ENCODE measurements at places on chromosomes 3 and 15.
A peak's percentile ranks its signal among the peaks of the same experiment; 100 is the strongest.

- H3K27ac ChIP-seq: no peak overlapping the region
- no peaks in the 10 kb centered on the region for H3K27me3 ChIP-seq
- no peak overlapping the region for H3K4me3 ChIP-seq
- DNase-seq: no peak
These were observed 216.2 kb upstream of the CHRNA7 start for GRCh38 chr15:31814082-31814481.

- no peaks in the 10 kb centered on the region for H3K27me3 ChIP-seq
- no peak overlapping the region for H3K27ac ChIP-seq
- H3K36me3 ChIP-seq: no peaks in the 10 kb centered on the region
- no peak for DNase-seq
These were observed 49.1 kb downstream of the TLNRD1 start for GRCh38 chr15:81049835-81050234.

DNA sequence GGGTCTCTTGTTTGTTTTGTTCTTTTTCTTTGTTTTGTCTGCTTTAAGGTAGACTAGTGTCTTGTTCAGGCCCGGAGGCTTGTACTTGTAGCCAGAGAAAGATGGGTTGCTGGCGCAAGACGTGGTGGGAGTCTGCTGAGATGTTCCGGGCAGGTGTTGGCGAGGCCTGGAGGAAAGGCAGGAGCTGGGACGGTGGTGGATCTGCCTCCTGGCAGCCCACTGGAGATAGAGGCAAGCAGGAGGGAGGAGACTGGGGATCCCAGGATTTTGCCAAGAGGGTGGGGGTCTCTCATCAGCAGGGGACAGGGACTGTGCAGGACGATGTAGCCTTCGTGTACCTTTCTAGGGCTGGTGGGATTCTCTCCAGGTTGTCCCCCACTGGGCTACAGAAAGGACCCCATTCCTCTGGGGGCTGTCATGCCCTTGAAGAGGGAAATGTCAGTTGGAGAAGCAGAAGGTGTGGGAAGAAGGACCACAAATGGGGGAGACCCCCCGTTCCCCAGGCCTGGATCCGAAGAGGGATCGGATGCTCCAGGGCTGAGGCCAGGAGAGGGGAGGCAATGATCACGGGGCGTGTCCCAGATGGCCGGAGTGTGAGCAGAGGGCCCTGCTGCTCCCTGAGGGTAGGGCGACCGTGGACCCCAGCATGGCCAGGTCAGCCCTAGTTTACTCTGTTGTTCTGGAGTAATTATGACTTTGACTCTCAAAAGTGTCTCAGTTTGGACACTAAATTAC lies 7.0 kb downstream of the CHAC1 start:
- DNase-seq: no peak
- H3K36me3 ChIP-seq: peaks cover 10% of the 10 kb centered on the region
- H3K4me3 ChIP-seq: 0 out of 3 replicates have a peak overlapping the region, but pooled peaks have one; percentile 18
- H3K27me3 ChIP-seq: no peaks in the 10 kb centered on the region

GRCh38 chr3:32709346-32709745 lies 24.4 kb downstream of the CNOT10 start:
- no peaks in the 10 kb centered on the region for H3K27me3 ChIP-seq
- H3K27ac ChIP-seq: no peak overlapping the region
- no peaks in the 10 kb centered on the region for H3K4me1 ChIP-seq
- peaks cover 41% of the 10 kb centered on the region for H3K36me3 ChIP-seq
- DNase-seq: no peak

DNA sequence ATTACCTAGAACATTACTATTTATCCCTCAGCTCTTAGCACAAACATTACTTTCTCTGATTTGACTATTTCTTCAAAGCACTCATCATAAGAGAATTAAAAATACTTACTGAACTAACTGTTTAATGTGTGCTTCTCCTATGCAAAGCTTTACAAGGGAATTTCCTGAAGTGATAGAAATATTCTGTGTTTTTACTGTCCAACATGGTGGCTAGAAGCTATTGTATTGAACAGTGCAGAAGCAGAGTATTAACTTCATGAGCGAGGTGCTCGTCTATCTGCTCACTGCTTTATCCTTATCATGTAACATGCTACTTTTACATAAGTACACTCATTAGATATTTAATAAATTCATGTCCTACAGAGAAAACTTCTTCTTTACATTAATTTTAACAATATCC lies 239.1 kb downstream of the ISL2 start:
- no peak overlapping the region for H3K4me3 ChIP-seq
- no peaks in the 10 kb centered on the region for H3K4me1 ChIP-seq
- no peaks in the 10 kb centered on the region for H3K27me3 ChIP-seq

GRCh38 chr15:61994216-61994615 lies 66.0 kb downstream of the VPS13C start:
- no peak overlapping the region for H3K4me3 ChIP-seq
- H3K27me3 ChIP-seq: no peaks in the 10 kb centered on the region
- H3K27ac ChIP-seq: no peak overlapping the region

- H3K4me3 ChIP-seq: no peak overlapping the region
- no peak overlapping the region for H3K27ac ChIP-seq
- DNase-seq: no peak
- H3K4me1 ChIP-seq: no peaks in the 10 kb centered on the region
These were observed 16.3 kb upstream of the BBX start for GRCh38 chr3:107506458-107506857.

DNA sequence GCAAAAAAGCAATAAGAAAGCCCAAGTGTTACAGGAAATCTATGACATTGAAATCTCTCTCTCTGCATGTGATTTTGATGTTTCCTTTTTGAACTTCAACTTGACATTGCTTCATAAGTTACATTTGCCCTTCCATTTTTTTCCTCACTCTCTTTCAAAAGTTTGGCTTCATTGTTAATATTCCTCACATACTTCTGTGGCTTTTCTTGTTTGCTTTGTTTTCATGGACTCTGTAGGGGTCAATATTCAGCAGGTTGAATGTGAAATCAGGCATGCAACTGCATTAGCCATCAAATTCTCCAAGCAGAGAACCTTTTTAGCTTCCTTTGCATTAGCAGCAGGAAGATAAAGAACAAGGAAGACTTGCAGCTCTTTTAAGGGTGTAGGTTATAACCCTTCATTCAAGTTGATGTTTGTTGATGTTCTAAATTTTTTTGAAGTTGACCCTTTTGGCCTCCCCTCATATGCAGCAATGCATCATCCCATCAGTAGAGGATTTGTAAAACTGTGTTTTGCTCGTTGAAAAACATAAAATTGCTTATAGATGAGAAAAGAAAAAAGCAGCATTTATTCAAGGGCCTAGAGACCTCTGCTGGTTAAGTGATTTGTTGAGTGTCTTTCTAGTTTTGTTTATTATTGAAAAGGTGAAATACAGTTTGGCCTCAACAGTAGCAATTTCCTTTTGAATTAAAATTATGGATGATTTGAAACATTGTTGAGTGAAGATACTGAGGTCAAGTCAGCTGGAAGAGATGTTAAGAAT lies 211.4 kb downstream of the IL5RA start:
- H3K36me3 ChIP-seq: no peaks in the 10 kb centered on the region
- H3K27ac ChIP-seq: no peak overlapping the region
- peaks cover 11% of the 10 kb centered on the region for H3K4me1 ChIP-seq
- H3K27me3 ChIP-seq: no peaks in the 10 kb centered on the region

DNA sequence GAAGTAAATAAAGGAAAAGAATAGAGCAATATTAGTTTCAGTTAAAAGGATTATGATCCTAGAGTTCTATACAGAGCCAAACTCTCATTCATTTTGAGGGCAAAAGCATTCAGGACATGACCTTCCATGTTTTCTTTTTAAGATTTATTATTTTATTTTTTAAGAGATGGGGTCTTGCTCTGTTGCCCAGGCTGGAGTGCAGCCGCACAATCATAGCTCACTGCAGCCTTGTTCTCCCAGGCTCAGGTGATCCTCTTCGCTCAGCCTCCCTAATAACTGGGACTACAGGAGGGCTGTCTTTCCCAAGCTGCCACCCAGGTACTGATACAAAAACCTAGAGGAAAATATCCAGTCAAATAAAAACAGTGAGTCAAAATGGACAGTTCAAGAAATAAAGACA lies 13.6 kb upstream of the CCDC13 start:
- H3K36me3 ChIP-seq: peaks cover 40% of the 10 kb centered on the region
- H3K4me1 ChIP-seq: no peaks in the 10 kb centered on the region
- H3K27ac ChIP-seq: no peak overlapping the region

DNA sequence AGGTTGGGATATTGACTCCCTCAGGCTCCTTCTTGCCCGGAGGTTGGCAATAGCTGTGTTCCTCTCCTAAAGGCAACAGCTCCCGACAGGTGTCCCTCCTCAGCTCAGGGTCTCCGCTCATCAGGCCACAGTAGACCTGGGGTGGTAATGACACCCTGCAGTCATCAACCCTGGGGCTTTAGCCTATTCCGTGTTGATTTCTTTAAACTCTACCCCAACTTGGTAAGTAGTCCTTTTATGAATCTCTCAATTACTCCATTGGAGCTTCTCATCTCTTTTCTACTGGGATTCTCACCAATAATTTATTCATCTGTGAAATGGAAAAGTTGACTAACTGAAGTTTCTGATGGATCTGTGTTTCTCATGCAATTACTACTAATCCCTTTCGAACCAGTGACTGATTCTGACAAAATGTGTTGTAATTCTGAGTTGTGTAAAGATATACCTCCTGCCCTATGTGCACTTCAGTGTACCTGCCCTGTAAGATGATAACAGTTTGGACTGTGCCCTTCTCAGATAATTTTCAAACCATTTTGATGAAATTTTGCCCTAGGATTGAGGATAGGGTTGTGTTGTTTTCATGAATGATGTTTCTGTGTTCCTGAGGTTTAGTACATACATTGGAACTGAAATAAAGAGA lies 89.7 kb downstream of the RPL39L start:
- H3K27ac ChIP-seq: no peak overlapping the region
- H3K4me1 ChIP-seq: no peaks in the 10 kb centered on the region
- H3K36me3 ChIP-seq: peaks cover 93% of the 10 kb centered on the region
- no peak overlapping the region for H3K4me3 ChIP-seq
- H3K27me3 ChIP-seq: no peaks in the 10 kb centered on the region

GRCh38 chr3:182811269-182811596 lies 17.9 kb downstream of the ATP11B start:
- H3K36me3 ChIP-seq: no peaks in the 10 kb centered on the region
- no peaks in the 10 kb centered on the region for H3K27me3 ChIP-seq
- H3K27ac ChIP-seq: no peak overlapping the region

DNA sequence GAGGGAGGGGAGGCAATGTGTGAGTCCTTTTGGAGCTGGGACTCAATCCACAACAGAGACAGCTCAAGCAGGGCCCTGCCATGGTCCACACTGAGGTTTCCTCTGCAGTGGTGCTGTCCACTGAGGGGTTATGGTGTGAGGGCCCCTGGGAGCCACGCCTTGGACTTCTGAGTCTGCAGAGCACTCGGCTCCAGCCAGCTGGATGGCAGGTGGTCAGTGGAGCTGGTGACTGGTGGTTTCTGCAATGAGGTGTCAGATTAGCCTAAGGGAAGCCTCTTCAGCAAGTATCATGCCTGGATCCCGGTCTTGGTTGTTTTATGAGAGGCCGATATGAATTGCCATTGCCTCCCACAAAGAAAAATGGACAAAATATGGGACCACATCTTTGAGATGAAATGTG lies 21.7 kb downstream of the LSM3 start:
- peaks cover 15% of the 10 kb centered on the region for H3K36me3 ChIP-seq
- DNase-seq: no peak
- no peaks in the 10 kb centered on the region for H3K27me3 ChIP-seq

GRCh38 chr3:107987036-107987939 lies 103.5 kb downstream of the CD47 start:
- no peak overlapping the region for H3K27ac ChIP-seq
- no peaks in the 10 kb centered on the region for H3K4me1 ChIP-seq

DNA sequence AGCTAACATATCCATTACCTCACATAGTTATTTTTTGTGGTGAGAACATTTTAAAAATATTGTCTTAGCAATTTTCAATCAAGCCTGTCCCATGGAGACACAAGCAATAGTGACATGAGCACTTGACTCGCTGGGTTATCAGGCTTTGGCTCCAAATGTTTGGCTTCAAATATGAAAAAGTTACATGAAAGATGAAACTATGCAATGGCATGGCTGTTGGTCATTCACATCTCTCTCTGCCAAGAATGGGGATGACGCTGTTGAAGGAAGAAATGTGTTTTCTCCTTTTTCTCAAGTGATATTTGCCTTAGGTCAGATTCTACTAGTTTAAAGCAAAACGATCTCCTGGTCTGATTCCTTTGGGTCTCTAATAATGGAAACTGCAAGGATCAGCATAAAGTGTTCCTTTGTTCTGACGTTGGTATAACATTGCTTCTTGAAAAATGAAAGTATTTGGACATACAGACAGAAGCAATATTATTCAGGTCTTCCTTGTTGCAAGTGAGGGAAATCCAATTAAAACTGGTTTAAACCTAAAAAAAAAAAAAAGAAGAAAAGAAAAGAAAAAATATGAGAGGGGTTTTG lies 71.2 kb downstream of the SSUH2 start:
- H3K4me3 ChIP-seq: no peak overlapping the region
- H3K4me1 ChIP-seq: no peaks in the 10 kb centered on the region
- H3K36me3 ChIP-seq: peaks cover 22% of the 10 kb centered on the region
- no peak for DNase-seq
- no peak overlapping the region for H3K27ac ChIP-seq
- no peaks in the 10 kb centered on the region for H3K27me3 ChIP-seq

- no peaks in the 10 kb centered on the region for H3K27me3 ChIP-seq
- no peak overlapping the region for H3K27ac ChIP-seq
- no peaks in the 10 kb centered on the region for H3K4me1 ChIP-seq
- H3K4me3 ChIP-seq: no peak overlapping the region
- DNase-seq: no peak
- no peaks in the 10 kb centered on the region for H3K36me3 ChIP-seq
These were observed 4.6 kb downstream of the CCR2 start for GRCh38 chr3:46358466-46358865.

- H3K27ac ChIP-seq: no peak overlapping the region
- peaks cover 98% of the 10 kb centered on the region for H3K27me3 ChIP-seq
- H3K4me1 ChIP-seq: no peaks in the 10 kb centered on the region
- H3K4me3 ChIP-seq: peak overlapping the region; percentile 68
- DNase-seq: peak; percentile 91
- no peaks in the 10 kb centered on the region for H3K36me3 ChIP-seq
These were observed 33.1 kb upstream of the POLG start for GRCh38 chr15:89367485-89368451.

DNA sequence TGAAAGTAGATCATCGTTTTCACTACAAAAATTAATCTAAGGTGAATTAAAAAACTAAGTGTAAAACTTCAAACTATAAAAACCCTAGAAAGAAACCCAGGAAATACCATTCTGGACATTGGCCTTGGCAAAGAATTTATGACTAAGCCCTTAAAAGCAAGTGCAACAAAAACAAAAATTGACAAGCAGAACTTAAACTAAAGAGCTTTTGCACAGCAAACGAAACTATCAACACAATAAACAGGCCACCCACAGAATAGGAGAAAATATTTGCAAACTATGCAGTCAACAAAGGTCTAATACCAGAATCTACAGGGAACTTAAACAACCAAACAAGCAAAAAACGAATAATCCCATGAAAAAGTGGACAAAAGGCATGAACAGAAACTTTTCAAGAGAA lies 302.0 kb downstream of the CHST2 start:
- H3K27ac ChIP-seq: no peak overlapping the region
- no peaks in the 10 kb centered on the region for H3K4me1 ChIP-seq
- H3K36me3 ChIP-seq: no peaks in the 10 kb centered on the region

- H3K27me3 ChIP-seq: no peaks in the 10 kb centered on the region
- no peak overlapping the region for H3K4me3 ChIP-seq
- no peaks in the 10 kb centered on the region for H3K36me3 ChIP-seq
- H3K27ac ChIP-seq: no peak overlapping the region
- no peak for DNase-seq
- H3K4me1 ChIP-seq: no peaks in the 10 kb centered on the region
These were observed 7.5 kb downstream of the ST8SIA2 start for GRCh38 chr15:92400980-92401787.

- no peak overlapping the region for H3K27ac ChIP-seq
- no peak overlapping the region for H3K4me3 ChIP-seq
- H3K36me3 ChIP-seq: peaks cover 66% of the 10 kb centered on the region
These were observed 11.5 kb downstream of the TLR9 start for GRCh38 chr3:52213901-52214300.

GRCh38 chr3:136184703-136185102 lies 11.4 kb downstream of the MSL2 start:
- no peaks in the 10 kb centered on the region for H3K4me1 ChIP-seq
